NCI-H2081 treated with DMSO at 0.1 percent for 48 hours (cell line): ENCODE measurements at places on chromosomes 6 and 20.

DNA sequence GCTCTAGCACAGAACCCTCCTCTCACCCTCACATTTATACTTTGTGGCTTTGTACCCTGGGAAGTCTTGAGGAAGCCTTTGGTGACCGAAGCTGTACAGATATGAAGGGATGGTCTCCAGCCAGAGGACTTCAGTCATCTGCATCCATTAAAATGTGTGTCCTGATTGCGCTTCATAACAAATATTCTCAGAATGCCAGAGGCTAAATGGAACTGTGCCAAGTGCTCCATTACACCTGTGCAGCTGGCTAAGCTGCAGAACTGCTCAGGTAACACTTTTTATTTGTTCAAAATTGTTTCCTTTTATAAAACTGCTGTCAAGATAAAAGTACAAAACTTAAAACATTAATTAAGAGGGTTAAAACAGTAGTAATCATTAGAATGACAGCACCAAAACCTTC, 22.3 kb downstream of the TPBG start:
- peak; percentile 52 for DNase-seq

- DNase-seq: no peak
Measured at GRCh38 chr6:43178150-43178549, 3.8 kb upstream of the CUL9 start.

GRCh38 chr20:38208088-38208487, 43.0 kb upstream of the TGM2 start:
- no peak for DNase-seq

DNA sequence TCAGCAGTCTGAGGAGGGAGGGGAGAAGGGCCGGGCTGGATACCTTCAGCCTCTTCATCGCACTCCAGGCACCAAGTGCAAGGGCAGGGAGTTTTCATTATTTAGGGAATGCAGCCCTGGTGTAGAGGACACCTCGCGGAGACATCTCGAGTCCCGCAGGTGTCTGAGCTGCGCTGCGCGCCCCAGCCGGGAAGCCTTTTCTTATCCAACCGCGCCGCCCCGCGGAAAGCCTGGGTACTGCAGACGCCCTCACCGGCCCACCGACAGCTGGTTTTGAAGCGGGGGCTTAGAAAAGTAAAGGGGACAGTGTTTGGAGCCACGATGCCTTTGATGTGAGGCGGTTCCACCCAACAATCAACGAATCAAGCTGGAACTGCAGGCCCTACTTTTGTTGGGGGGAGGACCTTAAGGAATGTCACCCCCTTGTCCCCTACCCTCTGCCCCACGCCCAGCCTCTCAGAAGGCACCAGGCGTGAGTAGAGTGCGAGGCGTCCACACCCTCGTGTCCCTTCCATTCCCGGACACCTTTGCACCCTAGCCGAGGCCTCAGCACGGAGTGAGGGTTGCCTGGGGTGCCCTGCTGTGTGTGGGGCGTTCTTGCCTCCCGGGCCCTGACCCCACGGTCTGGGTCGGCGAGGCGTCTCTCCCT, 8.6 kb downstream of the NKX2-2 start:
- DNase-seq: no peak

- no peak for DNase-seq
Measured at GRCh38 chr6:148790817-148791216, 44.0 kb downstream of the UST start.

GRCh38 chr20:43903953-43904826, 10.5 kb upstream of the TOX2 start:
- no peak for DNase-seq

DNA sequence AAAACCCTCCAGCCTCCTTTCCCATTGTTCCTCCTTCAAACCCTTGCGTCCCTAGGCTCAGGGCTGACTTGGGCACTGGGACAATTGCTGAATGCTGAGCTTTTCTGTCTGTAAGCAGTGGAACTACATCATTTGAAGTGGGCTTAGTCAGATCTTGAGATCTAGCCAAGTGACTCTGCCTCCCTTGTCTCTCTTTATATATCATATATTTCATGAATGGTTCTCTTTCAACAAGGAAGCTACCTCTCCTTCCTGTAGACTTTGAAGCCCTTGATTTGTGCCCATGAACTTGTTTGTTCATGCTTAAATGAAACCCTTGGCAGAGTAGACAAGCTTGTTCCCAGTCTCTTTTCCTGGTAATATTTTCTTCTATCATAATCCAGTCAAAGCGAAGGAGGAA, 60.0 kb upstream of the KIF13A start:
- no peak for DNase-seq

GRCh38 chr6:44007818-44008621, 119.2 kb downstream of the MRPL14 start:
- DNase-seq: no peak

- DNase-seq: no peak
Measured at GRCh38 chr6:27505209-27506027, 32.5 kb upstream of the ZNF184 start.
